NK-92 treated with Interleukin-12 subunit alpha and Interleukin-12 subunit beta, amount 100 ng/mL, for 24 hours (cell line): ENCODE measurements at places on chromosomes 2 and 18.

DNA sequence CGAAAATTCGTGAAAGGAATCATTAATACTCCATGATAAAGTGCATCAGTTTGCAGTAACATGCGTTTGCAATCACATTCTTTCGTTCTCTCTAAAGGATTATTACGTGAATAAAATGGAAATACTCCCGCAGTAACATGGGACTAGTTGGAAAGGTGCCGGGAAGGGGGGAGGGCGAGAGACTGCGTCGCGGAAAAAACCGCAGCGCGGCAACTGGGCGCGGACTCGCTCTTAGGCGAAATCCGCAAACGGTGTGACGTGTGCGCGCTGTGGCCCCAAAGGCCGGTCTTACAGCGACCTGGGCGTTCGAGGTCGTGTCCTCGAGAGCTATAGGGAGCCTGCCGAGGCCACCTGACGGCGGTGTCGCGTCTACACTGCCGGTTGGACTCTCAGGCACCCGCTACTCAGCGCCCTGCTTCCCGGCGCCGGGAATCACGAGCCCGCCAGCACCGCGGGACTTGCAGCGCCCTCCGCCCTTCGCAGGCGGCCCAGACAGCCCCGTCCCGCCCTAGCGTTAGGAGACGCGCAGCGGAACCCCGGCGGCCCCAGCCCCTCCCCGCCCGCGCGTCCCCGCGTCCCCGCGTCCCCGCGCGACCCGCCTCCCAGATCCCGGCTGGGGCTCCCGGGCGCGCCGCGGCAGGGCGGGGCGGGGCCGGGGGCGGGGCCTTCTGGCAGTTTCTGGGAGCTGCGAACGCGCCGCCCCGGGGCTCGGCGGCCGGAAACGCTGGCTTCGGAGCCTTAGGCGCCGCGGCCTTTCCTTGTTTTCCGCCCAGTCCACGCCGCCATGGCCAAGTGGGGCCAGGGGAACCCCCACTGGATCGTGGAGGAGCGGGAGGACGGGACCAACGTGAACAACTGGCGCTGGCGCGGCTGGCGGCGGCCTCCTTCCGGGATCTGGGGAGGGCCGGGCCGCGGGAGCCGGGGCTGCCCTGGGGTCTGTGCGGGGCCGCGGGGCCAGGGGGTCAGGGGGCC lies 15.1 kb downstream of the C2orf74 start:
- peak; percentile 81 for DNase-seq

DNA sequence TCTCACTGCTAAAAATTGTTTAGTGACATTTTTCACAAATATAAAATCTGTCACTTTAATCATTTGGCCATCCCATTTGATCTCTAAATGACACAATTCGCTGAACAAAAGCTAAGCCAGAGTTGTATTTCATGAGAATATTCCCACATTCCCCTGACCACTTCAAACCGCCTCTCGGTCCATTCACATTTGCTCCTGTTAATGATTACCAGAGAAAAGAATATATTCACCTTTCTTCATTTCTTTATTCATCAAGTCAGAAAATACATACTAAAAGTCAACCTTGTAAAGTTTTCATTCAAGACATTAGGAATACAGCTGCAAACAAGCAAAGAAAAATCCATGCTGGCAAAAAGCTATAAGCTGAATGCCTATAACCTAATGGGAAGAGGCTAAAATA lies 225.5 kb downstream of the DOK6 start:
- DNase-seq, result no peak

GRCh38 chr18:52541056-52541455 lies 201.1 kb downstream of the DCC start:
- no peak for DNase-seq

GRCh38 chr18:50786864-50787263 lies 33.0 kb downstream of the MRO start:
- DNase-seq, result no peak

DNA sequence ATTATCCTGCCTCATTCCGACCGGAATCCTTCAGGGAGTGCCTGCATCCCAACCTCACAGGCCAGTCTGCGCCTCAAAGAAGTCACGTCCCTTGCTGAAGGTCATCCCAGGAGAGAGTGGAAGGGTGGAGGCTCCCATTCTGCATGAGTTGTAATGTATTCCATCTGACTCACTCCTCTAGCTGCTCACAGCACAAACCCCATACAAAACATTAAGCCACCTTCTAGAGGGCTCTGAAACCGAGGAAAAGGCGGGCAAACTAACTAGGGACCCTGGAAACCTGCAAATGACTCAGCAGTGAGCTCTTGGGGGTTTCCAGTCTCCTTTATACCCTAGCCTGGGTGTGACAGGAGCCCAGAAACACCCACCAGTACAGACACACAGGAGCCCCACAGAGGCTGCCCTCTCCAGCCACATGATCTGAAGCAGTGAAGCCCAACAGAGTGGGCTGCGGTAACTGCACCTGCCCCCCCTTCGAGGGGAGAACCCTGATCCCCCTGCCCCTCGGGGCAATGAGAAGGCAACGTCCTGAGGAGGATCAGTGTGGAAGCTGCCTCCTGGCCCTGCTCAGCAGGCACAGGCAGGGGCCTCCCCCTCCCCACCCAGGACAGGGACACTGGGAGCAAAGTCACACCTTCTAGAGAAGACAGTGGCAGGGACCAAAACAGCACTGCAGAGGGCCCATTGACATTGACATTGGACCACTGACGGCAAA lies 69.3 kb upstream of the SNTG2 start:
- DNase-seq, result no peak

GRCh38 chr2:9639000-9639602 lies 8.3 kb upstream of the YWHAQ start:
- no peak for DNase-seq

GRCh38 chr2:72979896-72980295 lies 62.6 kb downstream of the EMX1 start:
- DNase-seq, result no peak

DNA sequence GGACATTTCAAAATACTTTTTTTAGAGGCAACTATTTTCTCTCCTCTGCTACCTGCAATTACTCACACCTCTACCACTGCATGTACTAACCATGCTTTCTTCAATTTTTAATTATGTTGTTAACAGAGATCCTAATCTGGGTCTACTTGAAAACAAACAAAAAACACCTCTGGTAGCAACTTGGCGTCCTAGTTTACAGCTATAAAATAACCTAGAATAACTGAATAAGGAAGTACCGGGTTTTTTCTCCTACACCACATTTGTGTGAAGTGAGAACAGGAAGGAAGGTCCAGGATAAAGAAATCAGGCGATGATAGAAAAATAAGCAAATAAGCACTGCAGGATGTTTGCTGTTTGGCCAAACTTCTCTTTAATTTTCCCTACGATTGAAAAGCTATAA lies 633.5 kb downstream of the LRP1B start:
- no peak for DNase-seq
